ENCODE measurements at places on chromosomes 13 and 19.

DNA sequence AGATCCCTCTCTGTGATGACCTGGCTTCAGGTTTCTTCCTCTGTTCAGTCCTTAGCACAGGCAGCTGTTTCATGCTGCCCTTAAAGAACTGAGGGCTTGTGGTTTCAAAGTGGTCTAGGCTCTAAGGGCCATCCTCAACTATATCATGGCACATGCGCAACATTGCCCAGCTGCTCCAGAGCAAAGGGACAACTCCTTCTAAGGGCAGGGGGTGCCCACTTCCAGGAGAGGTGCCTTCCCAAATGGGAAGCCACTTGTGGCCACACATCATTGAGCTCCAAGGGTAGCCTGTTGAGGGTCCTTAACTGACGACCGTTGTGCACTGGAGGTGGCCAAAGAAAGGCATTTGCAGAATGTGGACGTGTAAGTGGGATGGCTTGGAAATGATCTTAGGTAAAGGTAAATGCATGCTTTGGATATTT lies 7.3 kb downstream of the GPR183 start:
- DNase-seq: no peak

- DNase-seq: peak; percentile 59
Observed at GRCh38 chr19:46218160-46218559, 11.4 kb upstream of the IGFL1 start.

DNA sequence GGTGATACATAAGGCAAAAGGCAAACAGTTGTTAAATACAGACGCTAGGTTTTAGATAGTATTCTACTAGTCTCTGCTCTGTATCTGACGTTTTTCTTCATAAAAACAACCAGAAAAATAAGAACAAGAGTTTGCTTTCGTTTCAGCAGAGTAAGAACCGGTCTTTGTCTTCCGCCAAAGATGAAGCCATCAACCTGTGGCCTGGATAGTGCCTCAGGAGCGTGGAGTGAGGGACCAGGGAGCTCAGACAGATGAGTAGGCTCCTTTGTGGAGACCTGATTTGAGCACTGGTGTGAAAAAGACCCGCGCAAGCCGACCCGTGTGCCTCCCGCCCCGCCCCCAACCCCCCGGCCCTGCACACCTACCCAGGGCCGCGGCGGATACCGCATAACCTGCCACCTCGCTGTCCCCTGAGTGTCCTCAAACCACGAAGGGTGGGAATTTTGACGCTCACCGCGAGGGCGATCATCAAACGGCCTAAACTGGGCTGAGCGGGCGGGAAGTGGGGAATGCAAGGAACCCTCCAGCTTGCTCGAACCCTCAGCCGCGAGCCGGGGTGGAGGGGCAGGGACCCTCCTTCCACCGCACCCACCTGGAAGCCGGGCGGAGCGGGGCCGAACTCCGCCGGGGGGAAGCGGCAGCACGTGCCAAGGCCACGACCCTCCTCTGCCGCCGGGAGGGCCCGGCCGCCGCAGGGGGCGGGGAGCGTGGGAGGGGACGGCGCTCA lies 866 bp upstream of the LMO7 start:
- no peak for DNase-seq

DNA sequence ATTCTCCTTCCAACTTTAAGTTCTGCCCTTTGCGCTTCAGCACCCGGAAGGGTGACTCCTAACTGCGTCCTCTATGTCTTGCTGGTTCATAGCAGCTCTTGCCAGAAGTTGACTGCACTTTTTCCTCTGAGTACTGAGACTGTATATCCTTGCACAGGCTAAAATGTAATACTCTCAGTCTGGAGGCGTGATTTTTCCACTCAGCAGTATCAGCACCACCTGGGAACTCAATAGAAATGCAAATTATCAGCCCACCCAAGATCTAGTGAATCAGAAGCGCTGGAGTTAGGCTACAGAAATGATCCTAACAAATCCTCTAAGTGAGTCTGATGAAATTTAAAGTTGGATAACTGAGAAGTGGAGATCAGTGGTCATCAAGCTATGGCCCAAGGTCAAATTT lies 1611.9 kb upstream of the SLC10A2 start:
- DNase-seq: no peak

DNA sequence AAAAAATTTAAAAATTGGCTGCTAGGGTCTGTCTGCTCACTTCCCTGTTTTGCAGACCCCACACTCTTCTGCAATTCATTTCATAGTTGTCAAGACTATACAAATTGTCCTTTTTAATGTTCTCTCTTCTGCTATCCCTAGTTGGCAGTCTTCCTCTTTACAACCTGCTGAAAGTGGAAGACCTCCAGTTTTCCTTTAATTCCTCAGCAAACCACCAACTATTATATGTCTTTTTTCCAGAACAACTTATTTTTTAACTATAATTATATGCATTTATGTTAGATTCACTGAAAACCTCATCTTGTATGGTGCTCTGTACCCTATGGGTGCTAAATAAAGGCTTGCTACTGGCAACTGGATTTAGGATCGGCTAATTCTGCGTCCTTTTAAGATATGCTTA lies 1.1 kb upstream of the PHF11 start:
- no peak for DNase-seq

DNA sequence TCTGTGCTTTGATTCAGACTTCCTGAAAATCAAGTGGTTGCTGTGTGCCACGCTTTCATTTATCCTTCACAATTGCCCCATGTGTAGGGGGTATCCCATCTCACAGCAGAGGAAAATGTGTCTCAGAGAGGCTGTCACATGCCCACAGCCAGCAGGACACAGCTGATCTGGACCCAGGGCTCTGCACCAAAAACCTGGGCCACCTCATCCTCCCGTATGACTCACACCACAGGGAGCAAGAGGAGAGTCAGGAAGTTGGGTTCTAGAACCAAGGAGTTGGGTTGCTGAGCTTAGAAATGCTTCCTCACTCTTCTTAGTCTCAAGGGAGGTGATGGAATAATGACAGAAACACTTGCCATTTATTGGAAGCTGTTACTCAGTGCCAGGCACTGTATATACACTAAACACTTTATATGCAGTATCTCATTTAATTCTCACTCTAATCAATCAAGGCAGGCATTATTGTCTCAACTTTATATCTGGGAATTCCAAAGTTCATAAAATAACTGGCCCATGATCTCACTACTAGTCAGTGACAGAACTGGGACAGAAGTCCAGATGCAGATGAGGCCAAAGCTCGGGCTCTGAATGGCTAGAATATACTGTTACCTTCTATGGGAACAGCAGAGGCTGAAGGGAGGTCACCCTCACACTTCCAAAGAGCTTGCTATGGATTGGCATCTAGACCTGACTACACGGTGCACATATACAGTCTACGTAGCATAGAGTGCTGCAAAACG lies 47.7 kb upstream of the ATP12A start:
- DNase-seq: no peak

DNA sequence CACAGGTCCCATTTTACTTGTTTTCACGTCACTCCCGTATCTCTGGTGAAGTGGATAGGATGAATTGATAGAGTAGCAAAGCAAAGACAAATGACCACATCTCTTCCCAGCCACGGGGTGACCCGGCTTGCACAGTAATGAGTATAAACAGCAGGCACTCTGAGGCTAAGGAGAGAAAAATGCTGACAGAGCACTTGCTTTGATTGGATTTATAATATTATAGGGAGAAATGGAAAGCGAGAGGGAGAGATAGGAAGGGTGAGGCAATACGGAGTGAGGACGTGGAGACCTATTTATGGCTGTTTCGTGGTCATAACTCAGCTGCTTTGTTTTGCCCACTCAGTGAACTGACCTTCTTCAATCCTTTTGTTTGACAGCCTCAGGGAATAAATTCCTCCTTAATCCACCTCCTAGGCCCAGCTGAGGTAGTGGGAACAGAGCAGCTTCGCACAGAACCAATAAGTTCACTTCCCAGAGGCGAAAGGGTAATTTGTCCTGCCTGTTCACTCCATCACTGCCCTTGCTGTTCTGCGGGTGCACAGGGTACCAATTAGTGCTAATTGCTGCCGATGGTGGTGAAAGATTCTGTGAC lies 68.6 kb downstream of the ERCC5 start:
- DNase-seq: no peak

DNA sequence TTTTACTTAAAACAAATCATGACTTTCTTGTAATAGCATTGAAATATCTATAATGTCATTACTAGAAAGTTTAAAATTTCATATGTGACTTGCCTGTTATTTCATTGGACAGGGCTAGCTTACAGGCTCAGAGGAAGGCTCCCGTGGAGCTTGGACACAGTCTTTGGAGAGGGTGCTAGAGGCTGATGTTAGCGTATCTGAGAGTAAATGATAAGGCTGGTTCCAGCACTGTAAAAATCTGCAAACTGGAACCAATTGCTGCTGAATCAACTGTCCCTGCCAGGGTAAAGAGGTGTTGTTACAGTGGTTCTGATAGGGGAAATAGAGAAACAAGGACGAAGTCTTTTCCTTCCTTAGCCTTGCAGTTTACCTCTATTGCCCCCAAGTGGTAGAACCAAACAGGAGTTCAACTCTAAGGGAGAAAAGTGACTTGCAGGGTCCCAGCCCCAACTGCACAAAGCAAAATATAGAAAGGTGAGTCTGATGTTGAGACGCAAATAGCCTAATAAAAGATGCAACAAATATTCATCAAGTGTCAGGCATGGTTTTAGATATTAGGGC lies 901.7 kb downstream of the DIAPH3 start:
- no peak for DNase-seq

- no peak for DNase-seq
Observed at GRCh38 chr19:3364501-3364858, 1.9 kb upstream of the NFIC start.

- no peak for DNase-seq
Observed at GRCh38 chr13:86792153-86792651, 879.0 kb upstream of the SLITRK5 start.

DNA sequence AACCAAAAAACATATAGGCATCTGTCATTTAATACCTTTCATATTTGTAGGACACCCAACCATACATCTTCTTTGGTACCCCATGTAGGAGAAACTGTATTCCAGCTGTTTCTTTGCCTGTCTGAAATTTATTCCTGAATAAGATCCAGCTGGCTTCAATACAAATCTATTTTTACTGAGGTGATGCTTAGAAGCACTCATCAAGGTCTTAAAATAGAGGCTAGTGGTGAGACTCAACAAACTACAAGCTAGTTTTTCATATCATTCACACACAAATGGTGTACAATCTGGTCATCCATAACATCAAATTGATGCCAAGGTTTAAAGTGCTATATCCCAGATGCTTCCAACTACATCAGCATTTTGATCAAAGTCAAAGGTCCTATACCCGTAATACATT lies 1071.3 kb upstream of the MIR17HG start:
- DNase-seq: no peak

DNA sequence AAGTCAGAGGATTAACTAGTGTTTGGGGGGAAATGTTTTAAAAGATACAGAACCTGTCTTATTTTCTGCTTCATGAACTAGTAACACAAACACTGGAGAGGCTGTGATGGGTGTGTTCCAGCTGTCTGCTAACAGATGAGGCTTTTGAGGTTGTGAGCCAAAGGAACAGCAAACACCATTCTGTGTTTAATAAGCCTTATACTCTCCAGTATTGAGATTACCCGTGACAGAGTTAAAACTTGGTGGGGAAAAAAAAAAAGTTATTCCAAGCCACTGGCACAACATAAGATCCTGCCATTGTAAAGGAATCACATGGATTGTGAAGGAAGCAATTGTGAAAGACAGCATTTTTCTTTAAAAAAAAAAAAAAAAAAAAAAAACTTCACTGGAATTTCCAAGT lies 48.4 kb downstream of the KCTD12 start:
- no peak for DNase-seq

- DNase-seq: no peak
Observed at GRCh38 chr19:48603001-48603400, 3.5 kb upstream of the SPACA4 start.

- no peak for DNase-seq
Observed at GRCh38 chr13:91101381-91101780, 246.1 kb upstream of the MIR17HG start.

DNA sequence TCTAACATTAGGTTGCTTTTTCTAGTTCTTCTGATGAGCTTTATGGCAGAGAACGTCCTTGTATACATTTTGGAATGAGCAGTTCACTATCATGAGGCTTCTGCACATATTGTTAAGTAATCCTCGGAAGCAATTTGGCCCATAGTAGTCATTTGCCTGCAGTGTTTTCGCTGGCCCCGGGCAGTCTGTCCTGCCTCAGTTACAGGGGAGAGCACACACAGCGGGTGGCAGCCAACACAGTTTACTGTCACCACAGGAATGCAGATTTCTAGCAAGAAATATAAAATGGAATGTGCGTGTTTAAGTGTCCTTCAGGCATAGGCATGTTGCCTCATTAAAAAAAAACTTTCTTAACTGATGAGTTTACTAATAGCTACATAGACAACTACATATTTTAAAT lies 71.5 kb upstream of the GJB6 start:
- DNase-seq: no peak

DNA sequence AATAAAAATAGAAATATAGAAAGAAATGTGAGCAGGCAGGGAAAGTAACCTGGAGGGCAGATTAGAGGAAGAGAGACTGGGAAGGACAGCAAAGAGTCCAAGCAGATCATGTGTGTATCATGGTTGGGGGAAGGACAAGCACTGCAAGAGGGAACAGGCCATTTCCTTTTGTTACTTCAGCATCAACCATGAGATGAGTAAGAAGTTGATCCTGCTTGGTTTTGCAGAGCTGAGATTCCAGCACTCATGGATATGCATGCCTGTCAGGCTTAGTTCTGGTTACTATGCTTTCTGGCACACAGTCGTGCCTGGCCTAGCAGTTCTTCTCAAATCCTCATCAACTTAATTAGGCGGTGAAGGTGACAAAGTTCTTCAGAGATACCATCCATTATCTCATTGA lies 18.1 kb downstream of the NALCN start:
- DNase-seq: no peak

All from activated CD4-positive, alpha-beta T cell treated with anti-CD3 and anti-CD28 coated beads, Interleukin-2, amount 50 U/mL, for 48 hours (primary cell).